ENCODE measurements at places on chromosomes 3 and 15. TPM values are rescaled to one million over a fixed set of nuclear protein-coding genes. Genes with fewer than 3 reads are reported as not detected.

The COLQ gene
- total RNA-seq = 1.8 TPM

The STRA6 gene
- 0.18 TPM for total RNA-seq

The TGM4 gene
- not detected for total RNA-seq

The TM6SF1 gene
- total RNA-seq = not detected

The PLA2G4E gene
- not detected for total RNA-seq

The SAMMSON gene
- total RNA-seq = not detected

The TLR9 gene
- not detected for total RNA-seq

The KCNMB2 gene
- 0.41 TPM for total RNA-seq

The LDHAL6B gene
- not detected for total RNA-seq

The AGBL1 gene
- not detected for total RNA-seq

The TMIE gene
- not detected for total RNA-seq

The PP2D1 gene
- not detected for total RNA-seq

The ARNT2 gene
- total RNA-seq = 9.4 TPM

The AEN gene
- 20.8 TPM for total RNA-seq

The CMC1 gene
- total RNA-seq = 2.5 TPM

The ANKRD63 gene
- not detected for total RNA-seq

The TRNT1 gene
- total RNA-seq = 17.8 TPM

The MYEF2 gene
- total RNA-seq = 5.1 TPM

The REC114 gene
- not detected for total RNA-seq

The DUSP7 gene
- 2.9 TPM for total RNA-seq

The SYNM gene
- 3.4 TPM for total RNA-seq

The CIDEC gene
- total RNA-seq = not detected

The ZNF502 gene
- total RNA-seq = 4.7 TPM

The CASR gene
- not detected for total RNA-seq

The PRSS50 gene
- total RNA-seq = not detected

The NOX5 gene
- total RNA-seq = 0.27 TPM

The FAM174B gene
- 5.5 TPM for total RNA-seq

The CHDH gene
- 7.9 TPM for total RNA-seq

The SLC15A2 gene
- total RNA-seq = 0.18 TPM

The ZBTB38 gene
- total RNA-seq = 267 TPM

The ANKDD1A gene
- total RNA-seq = 2.9 TPM

The STAB1 gene
- 0.90 TPM for total RNA-seq

The TTLL13 gene
- 0.09 TPM for total RNA-seq

The TRH gene
- total RNA-seq = 2.5 TPM

The BTBD1 gene
- 69.0 TPM for total RNA-seq

The EPHB3 gene
- 4.7 TPM for total RNA-seq

The CCNB2 gene
- total RNA-seq = 32.1 TPM

The ZDHHC19 gene
- total RNA-seq = not detected

The OIP5 gene
- total RNA-seq = 0.25 TPM

The GRM2 gene
- 0.25 TPM for total RNA-seq

The ALDH1A2 gene
- total RNA-seq = 0.08 TPM
